ENCODE measurements at places on chromosomes 2 and 18.

DNA sequence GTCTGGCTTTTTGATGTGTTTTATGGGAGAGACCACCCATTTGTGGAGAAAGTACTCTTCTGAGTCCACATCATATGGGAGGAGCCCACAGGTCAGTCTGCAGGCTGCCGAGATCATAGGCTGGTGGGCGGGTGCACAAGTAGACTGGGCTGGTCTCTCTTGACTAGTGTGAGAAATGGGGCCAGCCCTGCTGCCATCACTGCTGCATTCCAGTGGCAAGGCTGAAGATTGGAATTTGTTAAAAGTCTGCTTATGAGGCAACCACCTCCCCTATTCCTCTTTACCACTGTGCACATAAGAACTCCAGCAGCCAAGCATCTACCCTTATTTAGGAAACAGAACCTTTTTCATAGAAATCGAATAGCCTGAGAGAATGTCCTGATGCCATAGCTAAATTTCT is 200.7 kb downstream of the DIS3L2 start:
- no peak for DNase-seq

- DNase-seq = no peak
Measured at GRCh38 chr2:182049372-182050148, 63.9 kb downstream of the PPP1R1C start.

DNA sequence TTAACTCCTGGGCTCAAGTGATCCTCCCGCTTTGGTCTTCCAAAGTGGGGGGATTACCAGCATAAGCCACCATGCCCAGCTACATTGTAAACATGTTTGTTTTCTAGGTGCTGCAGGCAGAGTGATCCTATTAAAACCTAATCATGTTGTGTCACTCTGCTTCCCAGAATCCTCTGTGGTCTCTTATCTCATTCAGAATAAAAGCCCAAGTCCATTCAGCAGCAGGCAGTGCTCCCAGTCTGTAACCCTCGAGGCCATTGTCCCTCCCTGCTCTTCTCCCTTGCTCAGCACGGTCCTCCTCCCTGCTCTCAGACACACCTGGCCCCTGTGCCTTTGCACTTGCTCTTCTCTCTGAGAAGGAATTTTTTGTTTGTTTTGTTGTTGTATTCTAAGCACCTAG is 11.1 kb upstream of the CABYR start:
- no peak for DNase-seq

DNA sequence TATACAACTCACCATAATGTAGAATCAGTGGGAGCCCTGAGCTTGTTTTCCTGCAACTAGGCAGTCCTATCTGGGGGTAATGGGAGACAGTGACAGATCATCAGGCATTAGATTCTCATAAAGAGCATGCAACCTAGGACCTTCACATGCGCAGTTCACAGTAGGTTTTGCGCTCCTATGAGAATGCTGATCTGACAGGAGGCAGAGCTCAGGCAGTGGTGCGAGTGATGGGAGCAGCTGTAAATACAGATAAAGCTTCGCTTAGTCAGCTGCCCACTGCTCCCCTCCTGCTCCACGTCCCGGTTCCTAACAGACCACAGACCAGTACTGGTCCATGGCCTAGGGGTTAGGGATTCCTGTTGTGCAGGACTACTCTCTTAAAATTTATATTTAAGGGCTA is 255.3 kb upstream of the POU3F3 start:
- DNase-seq = no peak

DNA sequence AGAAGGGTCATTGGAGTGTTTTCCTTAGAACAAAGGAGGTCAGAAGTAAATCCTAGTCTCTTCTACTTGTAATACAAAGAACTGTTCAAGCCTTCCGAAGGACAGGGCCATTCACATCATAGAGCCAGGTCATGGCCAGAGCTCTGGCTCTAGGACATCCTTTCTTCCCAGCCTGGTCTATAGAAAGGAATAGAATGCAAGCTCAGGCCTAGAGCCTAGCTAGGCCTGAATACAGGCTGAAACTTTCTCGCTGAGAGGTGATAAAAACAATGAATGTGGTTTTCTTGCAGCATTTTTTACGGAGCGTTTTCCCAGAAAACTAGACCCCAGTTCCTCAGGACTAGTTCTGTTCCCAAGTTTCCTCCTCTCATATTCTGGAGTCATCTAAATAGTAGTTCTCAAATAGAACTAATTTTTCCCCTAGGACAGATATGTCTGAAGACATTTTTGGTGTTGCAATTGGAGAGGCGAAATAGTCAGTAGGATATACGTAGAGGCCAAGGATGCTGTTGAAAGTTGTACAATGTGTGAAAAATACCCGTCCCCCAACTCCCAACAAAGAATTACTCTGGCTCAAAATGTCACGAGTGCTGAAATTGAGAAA is 6.8 kb downstream of the UGT1A6 start:
- DNase-seq = no peak
